ENCODE measurements at places on chromosomes 7 and 10.

DNA sequence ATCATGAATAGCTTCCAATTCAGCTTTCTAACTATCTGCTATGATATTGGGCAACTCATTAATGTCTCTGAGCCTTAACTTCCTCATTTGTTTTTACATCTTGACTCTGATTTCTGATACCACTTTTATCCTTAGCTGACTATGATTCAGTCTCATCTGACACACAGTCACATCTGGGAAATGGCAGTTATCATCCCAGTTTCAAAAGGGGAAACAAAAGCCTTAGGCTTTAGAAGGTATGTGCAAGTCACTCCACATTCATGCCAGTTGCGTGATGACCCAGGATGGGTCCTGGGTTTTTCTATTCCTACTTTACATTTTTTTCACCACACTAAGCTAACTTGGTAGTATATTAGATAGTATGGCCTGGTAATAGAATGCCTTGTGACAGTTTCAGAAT lies 12.7 kb downstream of the SCIN start:
- no peaks in the 10 kb centered on the region for H3K27me3 ChIP-seq
- no peaks in the 10 kb centered on the region for H3K36me3 ChIP-seq
- H3K4me1 ChIP-seq: peaks cover 3% of the 10 kb centered on the region
- no peak overlapping the region for H3K27ac ChIP-seq
- DNase-seq: no peak
- no peak overlapping the region for H3K4me3 ChIP-seq

- H3K4me1 ChIP-seq: no peaks in the 10 kb centered on the region
- no peaks in the 10 kb centered on the region for H3K27me3 ChIP-seq
- no peak overlapping the region for H3K4me3 ChIP-seq
- no peak overlapping the region for H3K27ac ChIP-seq
- no peak for DNase-seq
- H3K36me3 ChIP-seq: no peaks in the 10 kb centered on the region
These were observed 218.7 kb downstream of the WDR37 start for GRCh38 chr10:1274701-1275544.

DNA sequence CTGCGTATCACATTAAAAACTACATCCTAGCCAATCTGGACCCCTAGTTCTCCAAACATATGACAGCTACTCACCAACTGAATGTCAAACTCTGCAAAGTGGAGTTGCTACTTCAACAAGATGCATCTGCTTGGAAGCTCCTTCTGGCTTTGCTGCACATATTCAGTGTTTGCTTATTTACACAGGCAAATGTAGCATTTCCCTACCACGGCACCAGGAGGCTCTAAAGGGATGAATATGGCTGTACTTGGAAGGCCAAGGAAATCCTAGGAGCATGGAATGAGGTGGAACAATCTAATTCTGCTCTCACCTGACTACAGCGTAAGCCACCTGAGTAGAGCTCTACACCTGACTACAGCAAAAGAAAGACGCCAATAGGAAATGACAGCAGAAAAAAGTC lies 39.7 kb downstream of the MTPAP start:
- peaks cover 7% of the 10 kb centered on the region for H3K36me3 ChIP-seq
- no peaks in the 10 kb centered on the region for H3K27me3 ChIP-seq
- H3K4me1 ChIP-seq: no peaks in the 10 kb centered on the region
- no peak for DNase-seq

DNA sequence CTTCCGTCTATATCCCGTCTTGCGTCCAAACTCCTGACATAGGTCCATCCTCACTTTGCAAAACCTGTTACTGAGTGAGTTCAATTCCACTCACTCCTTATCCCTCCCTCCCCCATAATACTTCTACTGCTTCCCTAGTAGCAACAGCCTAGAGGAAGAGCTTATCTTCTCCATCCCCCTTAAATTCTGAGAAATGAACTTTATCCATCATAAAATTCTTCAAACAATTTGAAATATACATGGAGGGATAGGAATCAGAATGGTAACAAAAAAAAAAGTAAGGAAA lies 27.6 kb downstream of the SEMA3C start:
- no peak for DNase-seq
- no peaks in the 10 kb centered on the region for H3K4me1 ChIP-seq
- no peak overlapping the region for H3K4me3 ChIP-seq
- no peak overlapping the region for H3K27ac ChIP-seq
- no peaks in the 10 kb centered on the region for H3K36me3 ChIP-seq

DNA sequence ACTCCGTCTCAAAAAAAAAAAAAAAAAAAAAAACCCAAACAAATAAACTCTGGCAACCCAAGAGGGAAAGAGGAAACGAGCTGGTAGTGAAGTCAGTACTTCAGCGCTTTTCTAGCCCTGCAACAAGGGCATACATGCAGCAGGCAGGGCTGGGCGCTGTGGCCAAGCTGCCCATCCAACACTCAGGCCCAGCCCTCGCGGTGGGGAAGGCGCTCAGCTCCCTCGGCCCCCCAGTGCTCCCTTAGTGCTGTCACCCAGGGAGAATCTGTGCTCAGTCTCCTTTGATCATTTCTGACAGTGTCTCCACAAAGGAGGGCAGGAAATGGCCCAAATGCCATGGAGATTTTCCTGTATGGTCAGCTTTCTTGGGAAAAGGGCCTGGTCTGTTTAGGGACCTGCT lies 97.2 kb downstream of the SMURF1 start:
- H3K4me3 ChIP-seq: no peak overlapping the region
- no peak for DNase-seq
- no peak overlapping the region for H3K27ac ChIP-seq
- H3K4me1 ChIP-seq: peaks cover 9% of the 10 kb centered on the region

DNA sequence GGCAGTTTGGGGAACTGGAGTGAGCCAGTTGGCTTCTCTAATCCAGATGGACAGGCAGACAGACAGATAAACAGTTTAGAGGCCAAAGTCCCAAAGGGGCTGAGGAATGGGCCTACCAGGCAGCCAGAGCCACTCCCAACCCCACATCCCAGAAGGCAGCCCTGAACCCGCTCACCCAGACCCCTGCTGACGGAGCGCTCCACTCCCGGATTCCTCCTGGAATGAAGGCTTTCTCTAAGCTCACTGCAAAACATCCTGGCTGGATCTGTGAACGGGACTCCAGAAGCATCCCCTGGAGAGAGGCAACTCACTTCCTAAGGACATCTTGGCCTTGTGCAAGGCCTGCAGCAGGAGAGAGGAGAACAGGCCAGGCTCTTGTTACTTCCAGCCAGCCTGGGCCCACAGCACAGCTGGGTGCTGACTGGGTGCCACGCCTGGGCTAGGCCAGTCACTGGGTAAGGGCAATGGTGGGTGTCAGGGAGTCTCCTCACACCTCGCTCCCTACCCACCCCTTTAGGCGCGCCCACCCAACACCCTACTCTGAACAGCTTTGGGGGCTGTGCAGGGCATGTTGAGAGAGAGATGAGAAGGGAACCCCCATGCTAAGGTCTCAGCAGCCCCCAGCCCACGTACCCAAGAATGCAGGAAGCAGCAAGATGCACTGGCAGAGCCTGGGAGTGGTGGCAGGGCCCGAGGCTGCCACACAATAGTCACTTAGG lies 168.6 kb upstream of the ZMIZ1 start:
- no peak for DNase-seq
- H3K4me3 ChIP-seq: no peak overlapping the region
- H3K27me3 ChIP-seq: no peaks in the 10 kb centered on the region
- H3K27ac ChIP-seq: no peak overlapping the region
- no peaks in the 10 kb centered on the region for H3K4me1 ChIP-seq

GRCh38 chr10:130631142-130632096 lies 495.2 kb downstream of the GLRX3 start:
- H3K4me3 ChIP-seq: no peak overlapping the region
- DNase-seq: no peak
- no peaks in the 10 kb centered on the region for H3K27me3 ChIP-seq
- H3K36me3 ChIP-seq: no peaks in the 10 kb centered on the region
- no peak overlapping the region for H3K27ac ChIP-seq

DNA sequence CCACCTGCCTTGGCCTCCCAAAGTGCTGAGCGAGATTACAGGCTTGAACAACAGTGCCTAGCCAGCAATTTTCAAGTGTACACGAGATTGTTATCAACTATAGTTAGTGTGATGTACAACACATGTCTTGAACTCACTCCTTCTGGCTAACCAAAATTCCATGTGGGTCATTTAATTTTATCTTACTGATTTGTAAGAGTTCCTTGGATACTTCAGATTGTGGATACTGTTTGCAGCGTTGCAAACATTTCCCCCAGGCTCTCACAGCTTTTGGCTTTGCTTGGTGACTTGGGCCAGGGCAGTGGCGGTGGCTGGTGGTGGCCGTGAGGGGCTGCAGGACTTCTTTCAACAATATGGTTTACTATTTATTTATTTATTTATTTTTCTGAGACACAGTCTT lies 8.5 kb upstream of the TMEM270 start:
- no peaks in the 10 kb centered on the region for H3K4me1 ChIP-seq
- DNase-seq: peak; percentile 3
- no peaks in the 10 kb centered on the region for H3K27me3 ChIP-seq
- no peak overlapping the region for H3K4me3 ChIP-seq
- peak overlapping the region; percentile 46 for H3K27ac ChIP-seq

DNA sequence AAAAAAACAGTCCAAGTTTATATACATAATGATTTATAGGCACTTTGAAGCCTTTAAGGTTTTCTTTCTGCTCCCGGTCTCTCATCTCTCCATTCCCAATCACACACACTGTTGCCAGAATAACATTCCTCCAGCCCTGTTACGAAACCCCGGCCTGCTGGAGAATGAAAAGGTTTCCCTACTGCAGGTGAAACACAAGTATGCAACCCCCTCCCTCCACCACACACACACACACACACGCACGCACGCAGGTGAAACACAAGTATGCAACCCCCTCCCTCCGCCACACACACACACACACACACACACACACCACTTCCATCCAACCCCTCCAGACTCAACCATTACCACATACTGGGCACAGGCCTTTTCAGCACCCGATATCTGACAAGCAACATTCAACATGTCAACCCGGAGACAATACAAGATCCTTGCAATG lies 87.5 kb downstream of the PARD3 start:
- H3K4me1 ChIP-seq: peaks cover 27% of the 10 kb centered on the region
- no peak overlapping the region for H3K27ac ChIP-seq
- H3K36me3 ChIP-seq: no peaks in the 10 kb centered on the region

GRCh38 chr10:43731486-43731885 lies 82.8 kb upstream of the ZNF32 start:
- no peaks in the 10 kb centered on the region for H3K27me3 ChIP-seq
- no peak overlapping the region for H3K4me3 ChIP-seq
- H3K4me1 ChIP-seq: no peaks in the 10 kb centered on the region

DNA sequence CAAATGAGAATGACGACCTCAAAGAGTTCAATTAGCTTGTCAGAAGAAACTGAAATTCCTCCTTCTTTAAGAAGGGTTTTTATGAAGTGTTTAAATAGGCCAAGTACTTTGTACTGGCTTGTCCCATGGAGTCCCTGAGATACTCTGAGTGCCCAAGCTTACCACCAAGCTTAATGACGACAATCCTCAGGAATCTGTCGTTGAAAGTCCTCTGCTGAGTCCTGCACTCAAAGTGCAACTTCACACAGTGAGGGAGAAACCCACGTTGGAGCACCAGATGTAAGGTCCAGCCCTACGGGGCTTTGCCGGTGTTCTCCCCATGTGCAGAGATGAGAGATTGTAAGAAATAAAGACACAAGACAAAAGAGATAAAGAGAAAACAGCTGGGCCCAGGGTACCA lies 42.8 kb upstream of the AKR1C2 start:
- H3K4me3 ChIP-seq: no peak overlapping the region
- H3K27ac ChIP-seq: no peak overlapping the region
- no peaks in the 10 kb centered on the region for H3K36me3 ChIP-seq
- DNase-seq: no peak

DNA sequence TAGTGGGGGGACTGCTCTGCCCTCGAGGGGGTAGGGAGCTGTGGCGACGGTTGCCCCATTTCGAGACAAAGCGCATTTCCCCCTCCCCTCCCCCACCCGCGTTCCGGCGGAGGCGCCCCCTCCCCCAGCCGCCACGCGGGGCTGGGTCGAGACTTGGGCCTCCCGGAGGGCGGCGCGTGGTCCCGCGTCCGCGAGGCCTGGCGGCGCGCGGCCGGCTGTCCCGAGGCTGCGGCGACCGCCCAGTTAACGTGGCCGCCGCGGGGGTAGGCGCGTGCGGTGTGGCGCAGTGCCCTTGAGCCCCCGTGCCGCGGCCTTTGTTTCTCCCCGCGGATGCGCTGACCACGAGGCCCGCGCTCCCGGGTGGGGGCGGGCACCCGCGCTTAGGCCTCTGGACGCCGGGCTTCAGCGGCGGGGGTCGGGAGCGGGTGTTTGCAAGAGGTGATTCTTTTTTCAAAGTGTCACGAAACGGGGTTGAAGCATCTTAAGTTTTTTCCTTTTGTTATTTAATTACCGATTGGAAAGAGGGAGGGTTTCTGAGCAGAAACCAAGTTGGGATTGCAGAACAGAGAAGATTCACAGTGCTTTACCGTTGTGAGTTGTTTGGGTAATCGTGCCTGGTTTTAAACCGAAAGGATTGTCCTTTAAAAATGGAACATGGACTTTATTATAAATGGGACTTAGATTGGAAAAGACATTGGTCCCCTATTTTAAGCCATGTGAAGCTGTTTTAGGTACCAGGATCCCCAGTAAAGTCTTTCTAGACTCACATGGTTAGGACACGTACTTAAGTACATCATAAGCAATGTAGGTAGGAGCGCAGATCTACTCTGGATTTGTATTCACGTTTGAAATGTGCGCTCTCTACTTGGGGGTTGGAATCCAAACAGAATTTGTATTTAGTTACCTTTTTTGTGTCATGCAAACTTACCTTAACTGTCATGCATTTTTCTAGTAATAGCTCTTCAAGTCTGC lies 760 bp downstream of the CBX3 start:
- H3K4me3 ChIP-seq: peak overlapping the region; percentile 91
- peaks cover 16% of the 10 kb centered on the region for H3K4me1 ChIP-seq
- peaks cover 14% of the 10 kb centered on the region for H3K36me3 ChIP-seq

All from pancreas (tissue), 10 donors.